ENCODE measurements at places on chromosomes 1 and 21.

- DNase-seq = peak; percentile 85
Observed at GRCh38 chr1:215146240-215146975, 63.9 kb downstream of the KCNK2 start.

DNA sequence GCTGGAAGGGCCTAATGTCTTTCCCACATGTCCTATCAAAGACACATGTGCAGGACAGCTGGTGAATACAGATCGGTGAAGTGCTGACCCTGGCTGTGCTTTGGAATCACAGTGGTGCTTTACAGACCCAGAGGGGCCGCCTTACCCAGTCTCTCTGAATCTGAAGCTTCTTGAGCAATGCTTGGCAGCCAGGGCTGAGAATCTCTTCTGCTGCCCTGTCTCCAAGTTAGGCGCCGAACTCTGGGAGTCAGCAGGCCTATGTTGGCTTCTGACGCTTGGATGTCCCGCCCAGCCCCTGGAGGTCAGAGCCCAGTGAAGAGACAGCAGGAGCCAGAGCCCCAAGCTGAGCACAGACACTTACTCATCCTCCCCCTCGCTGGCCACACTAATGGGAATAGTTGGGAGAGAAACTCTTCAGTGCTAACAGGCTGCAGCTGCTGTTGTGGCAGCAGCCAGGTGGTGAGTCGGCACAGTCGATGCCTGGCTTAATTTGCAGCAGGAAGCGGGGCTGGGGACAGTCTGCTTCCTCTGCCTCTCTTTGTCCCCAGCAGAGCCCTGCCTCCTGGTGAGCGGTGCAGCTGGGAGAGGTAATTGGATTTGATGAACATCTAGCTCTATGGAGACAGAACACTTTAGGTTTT is 68.1 kb downstream of the URB2 start:
- peak; percentile 31 for DNase-seq

DNA sequence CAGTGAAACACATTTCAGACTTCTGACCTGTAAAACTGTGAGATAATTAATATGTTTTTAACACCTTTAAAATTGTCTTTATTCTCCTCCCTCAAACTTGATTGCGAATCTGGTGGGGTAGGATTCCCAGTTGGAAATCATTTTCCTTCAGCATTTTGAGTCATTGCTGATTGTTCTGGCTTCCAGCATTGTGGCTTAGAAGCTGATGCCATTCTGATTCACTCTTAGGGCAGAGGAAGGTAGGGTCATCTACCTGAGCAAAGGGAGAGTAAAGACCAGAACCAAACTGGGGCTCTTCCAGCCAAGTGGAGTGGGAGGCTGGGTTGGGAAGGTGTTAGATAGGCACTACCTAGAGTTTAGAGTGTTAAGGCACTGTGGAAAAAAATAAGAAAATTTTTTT is 61.2 kb downstream of the MPZL1 start:
- DNase-seq = no peak

DNA sequence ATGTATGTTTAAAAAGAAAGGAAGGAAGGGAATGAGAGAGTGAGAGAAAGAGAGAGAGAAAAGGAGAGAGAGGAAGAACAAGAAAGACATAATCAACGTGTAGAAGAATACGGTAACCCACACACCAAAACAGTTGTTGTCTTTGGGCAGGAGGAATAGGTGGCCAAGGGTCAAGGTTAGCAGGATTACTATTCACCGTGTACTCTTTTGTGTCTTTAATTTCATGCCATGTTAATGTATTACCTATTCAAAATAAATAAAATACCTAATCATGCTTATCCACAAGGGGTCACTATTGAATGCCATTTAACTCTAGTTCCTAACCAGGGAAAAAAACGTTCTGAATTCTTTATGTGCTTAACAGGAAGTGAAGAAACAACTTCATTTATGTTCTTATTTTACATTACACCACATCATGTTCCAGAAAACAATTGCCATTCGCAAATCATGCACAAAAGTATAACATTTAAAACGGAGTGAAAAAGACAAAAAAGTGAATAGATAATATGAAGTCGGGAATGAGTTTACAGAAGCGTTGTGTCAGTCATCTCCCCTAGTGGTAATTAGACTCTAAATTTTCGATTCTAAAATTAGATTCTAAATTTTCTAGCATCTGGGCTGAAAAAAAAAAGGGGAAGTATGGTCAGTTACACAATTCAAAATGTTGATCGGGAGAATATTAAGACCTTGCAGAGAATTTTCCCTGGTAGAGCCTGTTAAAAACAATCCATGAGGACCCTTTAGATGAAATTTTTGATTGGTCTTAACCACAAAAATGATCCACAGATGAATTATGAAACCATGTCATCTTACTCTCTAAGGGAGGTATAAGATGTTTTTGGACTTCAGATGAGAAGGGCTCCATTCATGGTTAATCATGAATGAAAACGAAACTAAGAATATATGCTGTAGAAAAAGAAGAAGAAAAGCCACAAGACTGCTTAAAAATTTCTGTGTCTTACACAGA is 700 bp upstream of the KMO start:
- peak; percentile 95 for DNase-seq

GRCh38 chr1:9591669-9592509 is 3.2 kb downstream of the TMEM201 start:
- no peak for DNase-seq

GRCh38 chr1:173267453-173267945 is 60.4 kb upstream of the TNFSF4 start:
- no peak for DNase-seq

DNA sequence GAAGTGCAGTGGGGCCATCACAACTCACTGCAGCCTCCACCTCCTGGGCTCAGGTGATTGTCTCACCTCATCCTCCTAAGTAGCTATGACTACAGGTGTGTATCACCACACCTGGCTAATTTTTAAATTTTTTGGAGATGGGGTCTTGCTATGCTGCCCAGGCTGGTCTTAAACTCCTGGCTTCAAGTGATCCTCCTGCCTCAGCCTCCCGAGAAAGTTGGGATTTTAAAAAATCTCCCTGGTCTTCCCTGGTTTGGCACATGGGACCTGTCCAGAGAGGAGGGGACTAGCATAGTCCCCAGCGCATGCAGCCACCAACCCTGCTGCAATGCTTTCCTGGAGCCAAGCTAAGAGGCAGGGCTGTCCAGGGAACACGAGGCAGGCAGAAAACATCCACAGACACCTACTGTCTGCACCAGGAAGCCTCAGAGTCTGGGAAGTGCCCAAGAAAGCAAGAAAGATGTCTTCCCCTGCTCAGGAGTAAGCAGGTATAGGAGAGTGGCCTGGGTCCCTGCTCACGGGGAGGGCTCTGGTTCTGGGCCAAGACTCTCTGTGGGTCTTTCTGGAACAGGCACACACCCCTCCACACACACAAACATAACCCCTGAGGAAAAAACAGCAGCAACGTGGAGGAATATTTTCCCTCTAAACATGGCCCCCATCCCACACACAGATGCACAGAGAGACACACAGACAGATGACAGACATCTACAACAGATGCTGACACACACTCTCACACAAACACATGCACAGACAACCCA is 30.8 kb downstream of the ECE1 start:
- no peak for DNase-seq

- DNase-seq = no peak
Observed at GRCh38 chr21:24200052-24200451, 1407.2 kb downstream of the MRPL39 start.

- no peak for DNase-seq
Observed at GRCh38 chr1:4062992-4063391, 162.9 kb upstream of the C1orf174 start.

DNA sequence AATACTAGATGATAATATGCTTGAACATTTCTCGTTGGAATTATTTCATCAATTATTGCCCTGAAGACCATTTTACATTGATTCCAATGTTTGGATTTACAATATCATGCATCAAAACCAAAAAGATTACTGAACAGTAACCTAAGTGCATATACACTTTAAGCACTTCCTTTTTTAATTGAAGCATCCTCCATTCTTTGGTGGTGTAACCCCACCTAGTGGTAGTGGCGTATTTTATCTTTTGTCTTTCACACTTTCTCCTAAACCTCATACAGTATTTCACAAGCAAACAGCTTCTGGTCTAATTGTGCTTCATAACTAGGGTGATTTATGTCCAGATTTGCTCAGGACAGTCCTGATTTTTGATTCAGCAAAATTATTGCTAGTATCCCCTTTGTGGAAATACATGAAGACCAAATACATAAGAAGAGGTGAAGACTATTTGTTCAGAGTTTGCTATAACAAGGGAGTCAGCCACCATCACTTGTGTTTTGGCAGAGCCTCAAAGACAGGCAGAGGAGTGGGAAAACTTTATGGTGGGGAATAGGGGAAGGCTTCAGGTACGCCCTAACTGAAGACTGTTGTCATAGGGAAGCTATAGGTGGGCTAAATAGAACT is 3.4 kb upstream of the NVL start:
- peak; percentile 89 for DNase-seq

DNA sequence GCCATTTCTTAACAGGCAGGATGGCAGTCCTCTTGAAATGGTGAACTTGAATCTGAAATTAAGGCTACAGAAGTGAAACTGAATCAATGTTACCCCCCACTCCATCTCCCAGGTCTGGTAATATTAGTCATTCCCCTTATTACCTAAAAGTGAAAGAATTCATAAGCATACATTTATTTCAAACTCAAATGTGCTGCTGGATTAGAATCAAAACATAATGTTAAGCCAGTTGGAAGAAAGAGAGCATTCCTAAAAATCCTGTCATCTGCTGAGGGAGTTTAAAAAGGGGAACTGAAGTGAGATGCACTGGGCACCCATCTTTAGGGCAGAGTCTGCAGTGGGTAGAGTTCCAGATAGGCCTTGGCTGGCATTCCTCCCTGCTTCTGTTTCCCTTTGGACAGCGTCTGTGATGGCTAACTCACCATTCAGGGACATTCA is 17.4 kb downstream of the KIAA0319L start:
- DNase-seq = peak; percentile 5

DNA sequence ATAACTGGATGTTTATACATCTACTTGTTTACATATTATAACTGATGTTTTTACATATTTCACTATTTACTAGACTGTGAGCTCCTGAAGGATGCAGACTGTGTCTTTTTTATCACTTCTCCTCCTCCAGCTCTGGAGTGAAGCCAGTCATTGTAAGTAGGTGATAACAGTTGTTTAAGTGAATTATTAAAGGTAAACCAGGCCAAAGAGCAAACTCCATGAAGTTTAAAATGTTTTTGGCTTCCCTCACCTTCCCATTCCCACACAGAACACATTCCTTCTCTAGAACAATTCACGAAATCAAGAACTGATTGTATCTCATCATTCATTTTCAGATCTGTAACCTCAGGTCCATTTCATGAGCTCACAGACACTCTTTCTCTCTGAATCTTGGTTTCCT is 98.3 kb downstream of the DAB1 start:
- no peak for DNase-seq

DNA sequence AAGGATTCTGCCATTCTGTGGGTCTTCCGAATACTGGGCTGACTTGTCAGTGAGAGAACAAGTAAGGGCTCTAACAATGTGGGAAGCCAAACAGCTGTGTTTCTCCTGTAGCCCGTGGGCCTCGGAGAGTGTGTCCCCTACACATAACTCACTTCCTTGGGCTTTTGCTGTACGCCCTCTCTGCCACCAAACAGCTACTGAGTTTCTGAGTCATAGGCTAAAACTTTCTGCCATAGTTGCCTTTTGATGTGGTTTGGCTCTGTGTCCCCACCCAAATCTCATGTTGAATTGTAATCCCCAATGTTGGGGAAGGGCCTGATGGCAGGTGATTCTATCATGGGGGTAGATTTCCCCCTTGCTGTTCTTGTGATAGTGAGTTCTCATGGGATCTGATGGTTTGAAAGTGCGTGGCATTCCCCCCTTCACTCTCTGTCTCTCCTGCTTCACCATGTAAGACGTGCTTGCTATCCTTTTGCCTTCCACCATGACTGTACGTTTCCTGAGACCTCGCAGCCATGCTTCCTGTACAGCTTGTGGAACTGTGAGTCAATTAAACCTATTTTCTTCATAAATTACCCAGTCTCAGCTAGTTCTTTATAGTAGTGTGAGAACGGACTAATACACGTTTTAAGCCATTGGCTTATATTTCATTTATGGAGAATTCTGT is 194.8 kb upstream of the HMCN1 start:
- DNase-seq = no peak

GRCh38 chr1:219235903-219236481 is 62.3 kb downstream of the LYPLAL1 start:
- DNase-seq = no peak

- DNase-seq = no peak
Observed at GRCh38 chr1:4444086-4444485, 210.3 kb upstream of the AJAP1 start.

DNA sequence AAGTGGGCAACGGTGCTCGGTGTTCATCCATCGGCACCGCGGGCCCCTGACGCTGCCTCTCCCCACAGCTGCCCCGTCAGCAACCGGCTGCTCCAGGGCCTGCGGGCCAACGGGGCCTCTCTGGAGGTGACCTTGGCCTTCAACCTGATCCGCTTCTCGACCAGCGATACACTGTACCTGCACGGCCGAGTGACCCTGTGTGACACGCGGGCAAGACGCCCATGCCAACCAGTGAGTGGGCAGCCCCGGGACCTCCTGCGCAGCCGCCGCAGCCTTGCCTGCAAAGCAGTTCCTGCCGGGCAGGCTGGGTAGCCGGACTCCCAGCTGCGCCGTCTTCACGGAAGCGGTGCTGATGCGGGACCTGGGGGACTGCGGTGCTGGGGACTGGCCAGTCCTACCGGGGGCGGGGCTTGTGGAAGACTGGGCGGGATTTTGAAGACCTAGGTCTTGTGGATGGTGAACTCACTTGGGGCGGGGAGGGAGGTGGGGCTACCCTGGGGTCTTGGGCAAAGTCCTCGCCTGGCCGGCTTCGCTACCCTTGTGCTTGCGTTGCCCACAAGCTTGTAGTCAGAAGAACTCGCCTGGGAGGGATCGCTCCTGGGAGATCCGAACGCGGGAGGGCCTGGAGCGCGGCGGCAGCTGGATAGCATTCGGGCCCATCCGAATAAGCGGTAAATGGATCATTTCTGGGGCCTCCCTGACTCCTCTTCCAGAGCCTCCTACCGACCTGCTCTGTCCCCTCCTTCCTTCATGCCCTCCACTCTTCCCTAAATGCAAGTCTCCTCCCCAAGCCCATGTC is 8.8 kb upstream of the CEP85 start:
- DNase-seq = no peak

DNA sequence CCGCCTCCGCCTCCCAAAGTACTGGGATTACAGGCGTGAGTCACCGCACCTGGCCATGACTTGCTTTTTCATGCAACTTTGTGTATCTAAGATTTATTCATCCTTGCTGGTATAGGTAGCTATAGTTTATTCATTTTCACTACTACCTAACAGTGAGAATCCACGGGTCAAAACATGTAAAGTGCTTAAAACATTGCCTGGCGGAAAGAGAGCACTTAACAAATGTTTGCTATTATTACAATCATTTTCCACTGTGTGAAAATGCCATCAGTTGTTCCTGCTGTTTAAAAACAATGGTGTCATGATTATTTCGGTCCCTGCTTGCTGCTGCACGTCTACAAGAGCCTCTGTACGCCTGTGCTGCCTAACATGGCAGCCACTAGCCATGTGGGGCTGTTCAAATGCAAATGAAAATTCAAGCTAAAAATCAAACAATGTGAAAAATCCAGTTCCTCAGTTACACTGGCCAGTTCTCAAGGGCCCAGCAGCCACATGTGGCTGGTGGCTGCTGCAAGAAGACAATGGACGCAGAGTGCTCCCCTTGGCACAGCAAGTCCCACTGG is 65.1 kb downstream of the CLSTN1 start:
- DNase-seq = no peak

All from Kasumi-1 (cell line).